Activated B cell treated with CpG ODN at 0.5 μM for 24 hours (primary cell): ENCODE measurements at places on chromosomes 11 and 22. TPM values are rescaled to one million over a fixed set of nuclear protein-coding genes. Genes with fewer than 3 reads are reported as not detected.

Gene MAPK8IP1
- 1.9 and 3.4 TPM in 2 replicates for total RNA-seq

Gene NPAS4
- total RNA-seq: not detected in 2 replicates

Gene HTR3B
- 0.10 and 0.22 TPM in 2 replicates for total RNA-seq

Gene TECTA
- 0.24 and 0.27 TPM in 2 replicates for total RNA-seq

Gene PICALM
- total RNA-seq: 118 and 139 TPM in 2 replicates

Gene MAPK1
- total RNA-seq: 130 and 149 TPM in 2 replicates

Gene SMIM35
- total RNA-seq: 1.8 and 1.9 TPM in 2 replicates

Gene BLID
- total RNA-seq: not detected in 2 replicates

Gene DDI1
- total RNA-seq: not detected in 2 replicates

Gene TMPRSS13
- 3.4 and 3.7 TPM in 2 replicates for total RNA-seq
